ENCODE measurements at places on chromosomes 3 and 15. TPM values are rescaled to one million over a fixed set of nuclear protein-coding genes. Genes with fewer than 3 reads are reported as not detected.

DNA sequence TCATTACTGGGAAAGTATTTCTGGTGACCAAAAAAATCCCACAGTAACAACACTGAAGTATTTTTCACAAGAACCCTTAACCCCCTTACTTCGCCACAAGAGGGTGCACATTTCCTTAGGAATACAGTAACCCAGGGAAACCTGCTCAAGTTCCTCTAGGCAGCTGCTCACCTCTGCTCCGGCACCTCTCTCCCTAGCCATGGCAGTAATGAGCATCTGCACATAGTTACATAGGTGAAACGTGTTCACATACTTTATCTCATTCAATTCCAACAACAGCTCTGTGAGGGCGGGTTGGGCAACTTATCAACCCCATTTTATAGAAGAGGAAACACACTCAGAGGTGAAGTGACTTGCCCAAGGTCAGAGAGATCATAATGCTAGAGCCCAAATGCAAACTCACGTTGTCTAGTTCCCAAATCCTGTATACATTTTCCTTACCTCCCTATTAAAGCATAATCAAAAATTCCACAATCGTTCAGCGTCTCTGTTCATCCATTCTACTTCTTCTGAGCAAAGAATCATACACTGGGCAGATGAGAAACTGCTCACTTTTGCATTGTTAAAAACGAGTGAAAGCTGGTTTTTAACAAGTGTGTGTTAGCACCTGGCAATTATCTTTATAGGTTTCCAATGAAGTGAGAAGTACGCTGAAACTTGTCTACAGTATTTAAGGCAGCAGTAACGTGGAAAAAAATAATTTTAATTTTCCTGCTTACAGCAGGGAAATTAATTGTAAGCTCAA, 90.7 kb downstream of the IGF2BP2 start:
- H3K36me3 ChIP-seq, result no peaks in the 10 kb centered on the region
- H3K4me3 ChIP-seq, result no peak overlapping the region
- H3K27me3 ChIP-seq, result peaks cover 7% of the 10 kb centered on the region

Gene SMCO1
- not detected for total RNA-seq

Gene GOLGA8G
- total RNA-seq, result not detected

DNA sequence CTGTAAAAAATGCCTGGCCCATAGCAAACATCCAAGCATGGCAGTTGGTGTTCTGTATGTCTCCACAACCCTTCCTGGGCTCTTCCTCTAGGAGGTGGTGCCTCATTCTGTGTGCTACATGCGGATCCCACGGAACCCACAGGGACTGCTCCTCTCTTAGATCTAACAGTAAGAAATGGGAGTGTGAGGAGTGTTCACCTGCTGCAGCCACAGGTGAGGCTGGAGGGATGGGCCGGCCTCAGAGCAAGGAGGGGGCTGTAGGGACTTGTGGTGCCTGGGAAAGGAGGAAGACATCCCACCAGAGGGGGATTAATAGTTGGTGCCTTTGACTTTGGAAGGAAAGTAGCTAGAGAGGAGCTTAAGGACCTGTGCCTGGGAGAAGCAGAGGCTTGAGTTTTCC, 22.2 kb downstream of the SEMA3G start:
- H3K4me3 ChIP-seq, result no peak overlapping the region
- H3K27me3 ChIP-seq, result no peaks in the 10 kb centered on the region
- H3K27ac ChIP-seq, result no peak overlapping the region

Gene GP9
- not detected for total RNA-seq

Gene LRRC34
- total RNA-seq, result 3.4 TPM

- H3K27me3 ChIP-seq, result no peaks in the 10 kb centered on the region
- no peak for DNase-seq
- peaks cover 22% of the 10 kb centered on the region for H3K36me3 ChIP-seq
- no peak overlapping the region for H3K4me3 ChIP-seq
Observed at GRCh38 chr3:196284396-196284795, 3.1 kb downstream of the PCYT1A start.

Gene BCL6
- total RNA-seq, result 12.7 TPM

GRCh38 chr3:122623031-122623829, 45.8 kb downstream of the PARP15 start:
- H3K36me3 ChIP-seq, result peaks cover 60% of the 10 kb centered on the region
- no peak overlapping the region for H3K4me3 ChIP-seq
- peaks cover 3% of the 10 kb centered on the region for H3K4me1 ChIP-seq
- H3K27ac ChIP-seq, result peak overlapping the region; percentile 11
- DNase-seq, result no peak

- no peak overlapping the region for H3K27ac ChIP-seq
- peaks cover 13% of the 10 kb centered on the region for H3K4me1 ChIP-seq
- peaks cover 22% of the 10 kb centered on the region for H3K27me3 ChIP-seq
- H3K4me3 ChIP-seq, result no peak overlapping the region
Observed at GRCh38 chr15:66865622-66866611, 163.9 kb downstream of the SMAD6 start.

Gene SLC12A1
- total RNA-seq, result not detected

Gene FEM1B
- total RNA-seq, result 51.7 TPM

- DNase-seq, result peak; percentile 73
- no peak overlapping the region for H3K27ac ChIP-seq
- H3K36me3 ChIP-seq, result no peaks in the 10 kb centered on the region
- H3K4me1 ChIP-seq, result peaks cover 24% of the 10 kb centered on the region
Observed at GRCh38 chr3:56702490-56703315, 19.6 kb upstream of the TASOR start.

DNA sequence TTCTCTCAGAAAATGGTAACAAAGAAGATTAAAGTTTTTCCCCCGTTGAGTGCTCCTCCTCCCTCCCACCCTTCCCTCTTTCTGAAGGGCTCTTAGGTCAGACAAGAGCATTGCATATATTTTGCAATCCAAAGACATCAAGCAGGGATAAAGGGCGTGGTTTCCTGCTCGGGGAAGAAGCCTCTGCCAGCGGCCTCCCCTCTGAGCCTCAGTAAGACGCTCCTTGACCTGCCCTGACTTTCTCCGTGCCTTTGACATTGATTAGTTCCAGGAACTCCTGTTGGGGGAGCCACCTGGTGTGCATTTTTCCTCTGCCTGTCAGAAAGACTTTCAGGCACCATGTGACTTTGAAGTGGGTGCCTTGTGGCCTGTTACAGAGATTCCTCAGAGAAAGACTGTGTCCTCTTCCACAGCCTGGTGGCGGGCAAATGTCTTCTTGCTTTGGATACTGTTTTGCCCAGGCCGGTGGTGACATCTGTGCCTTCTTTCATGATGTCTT, 87.2 kb upstream of the TBL1XR1 start:
- peaks cover 26% of the 10 kb centered on the region for H3K4me1 ChIP-seq
- H3K36me3 ChIP-seq, result peaks cover 9% of the 10 kb centered on the region
- peak overlapping the region; percentile 63 for H3K27ac ChIP-seq
- no peak overlapping the region for H3K4me3 ChIP-seq

GRCh38 chr3:123656274-123656673, 71.4 kb upstream of the HACD2 start:
- no peak for DNase-seq
- H3K36me3 ChIP-seq, result no peaks in the 10 kb centered on the region
- no peaks in the 10 kb centered on the region for H3K4me1 ChIP-seq
- H3K27me3 ChIP-seq, result peaks cover 3% of the 10 kb centered on the region
- no peak overlapping the region for H3K27ac ChIP-seq
- H3K4me3 ChIP-seq, result no peak overlapping the region

- H3K4me3 ChIP-seq, result no peak overlapping the region
- no peaks in the 10 kb centered on the region for H3K36me3 ChIP-seq
- no peak for DNase-seq
- H3K27me3 ChIP-seq, result peaks cover 24% of the 10 kb centered on the region
- H3K4me1 ChIP-seq, result no peaks in the 10 kb centered on the region
Observed at GRCh38 chr3:141653847-141654246, 84.3 kb upstream of the RNF7 start.

- H3K4me1 ChIP-seq, result peaks cover 18% of the 10 kb centered on the region
- no peaks in the 10 kb centered on the region for H3K27me3 ChIP-seq
Observed at GRCh38 chr3:17625133-17625532, 117.3 kb downstream of the TBC1D5 start.

- H3K4me1 ChIP-seq, result peaks cover 26% of the 10 kb centered on the region
- H3K27me3 ChIP-seq, result peaks cover 22% of the 10 kb centered on the region
- no peaks in the 10 kb centered on the region for H3K36me3 ChIP-seq
- H3K4me3 ChIP-seq, result no peak overlapping the region
- no peak overlapping the region for H3K27ac ChIP-seq
- DNase-seq, result no peak
Observed at GRCh38 chr3:197309528-197310361, 11.3 kb upstream of the DLG1 start.

Gene ACP3
- total RNA-seq, result not detected

Gene WDR49
- 0.47 TPM for total RNA-seq

DNA sequence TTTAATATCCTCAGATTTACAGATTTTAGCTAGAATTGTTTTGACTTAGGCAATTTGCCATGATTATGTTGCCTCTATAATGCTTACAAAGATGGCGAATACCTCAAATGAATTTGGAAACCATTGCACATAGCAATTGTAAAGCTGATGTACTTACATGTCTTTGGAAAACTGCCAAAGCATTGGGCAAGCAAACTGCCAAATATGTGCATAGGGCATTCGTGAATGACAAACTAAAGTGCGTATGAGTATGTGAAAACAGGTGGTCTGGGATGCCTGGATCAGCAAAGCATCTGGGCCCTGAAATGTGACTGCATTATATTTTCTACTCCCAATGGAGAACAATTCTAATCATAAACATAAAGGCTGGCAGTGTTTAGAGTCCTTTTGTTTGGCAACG, 445.3 kb upstream of the ROBO1 start:
- no peaks in the 10 kb centered on the region for H3K36me3 ChIP-seq
- no peaks in the 10 kb centered on the region for H3K4me1 ChIP-seq
- H3K27ac ChIP-seq, result no peak overlapping the region
- no peak overlapping the region for H3K4me3 ChIP-seq

Gene WDR53
- 24.8 TPM for total RNA-seq

GRCh38 chr3:29949940-29950616, 656.3 kb upstream of the TGFBR2 start:
- H3K27ac ChIP-seq, result no peak overlapping the region
- no peaks in the 10 kb centered on the region for H3K27me3 ChIP-seq
- H3K4me1 ChIP-seq, result no peaks in the 10 kb centered on the region
- H3K36me3 ChIP-seq, result no peaks in the 10 kb centered on the region
- H3K4me3 ChIP-seq, result no peak overlapping the region
- no peak for DNase-seq

Gene THRB
- not detected for total RNA-seq

GRCh38 chr15:48388016-48388851, 57.0 kb downstream of the DUT start:
- no peaks in the 10 kb centered on the region for H3K36me3 ChIP-seq
- no peak for DNase-seq

DNA sequence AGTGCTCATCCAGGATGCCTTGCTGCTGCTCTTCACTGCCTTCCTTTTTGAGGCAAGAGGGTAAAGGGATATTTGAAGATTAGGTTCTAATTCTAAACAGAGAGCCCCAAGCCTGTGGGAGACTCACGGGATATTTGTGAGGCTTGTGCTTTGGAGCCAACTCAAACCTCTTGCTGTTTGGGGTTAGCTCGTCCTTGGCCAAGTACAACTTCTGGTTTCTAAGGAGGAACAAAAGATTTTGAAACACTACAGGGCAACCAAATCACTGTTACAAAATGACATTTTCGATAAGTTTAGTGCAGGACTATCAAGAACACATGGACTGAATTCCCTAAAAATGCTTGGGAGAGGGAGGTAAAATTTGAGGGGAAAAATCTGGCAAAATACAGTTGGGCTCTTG, 190.2 kb downstream of the RORA start:
- peaks cover 34% of the 10 kb centered on the region for H3K27me3 ChIP-seq
- no peak overlapping the region for H3K27ac ChIP-seq
- no peaks in the 10 kb centered on the region for H3K4me1 ChIP-seq

Gene FAM98B
- total RNA-seq, result 34.7 TPM

DNA sequence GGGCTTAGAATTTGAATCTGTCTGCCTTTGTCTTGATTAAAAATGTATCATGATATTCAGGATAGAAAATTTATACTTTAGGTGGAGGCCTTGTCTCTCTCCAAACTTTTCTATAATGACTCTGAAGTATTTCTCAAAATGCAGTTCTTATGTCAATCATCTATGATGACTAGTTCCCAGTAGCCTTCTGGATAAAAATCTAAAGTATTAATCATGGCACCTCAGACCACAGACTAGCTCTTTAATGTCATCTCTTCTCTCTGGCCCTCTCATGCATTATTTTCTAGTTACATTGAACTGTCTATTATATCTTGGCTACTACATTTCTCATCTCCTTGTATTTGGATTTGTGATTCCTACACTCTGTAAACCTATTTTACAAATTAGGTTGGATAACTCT, 96.9 kb downstream of the ZPLD1 start:
- H3K36me3 ChIP-seq, result no peaks in the 10 kb centered on the region
- peaks cover 2% of the 10 kb centered on the region for H3K4me1 ChIP-seq
- no peak for DNase-seq
- peaks cover 7% of the 10 kb centered on the region for H3K27me3 ChIP-seq
- no peak overlapping the region for H3K4me3 ChIP-seq
- no peak overlapping the region for H3K27ac ChIP-seq

DNA sequence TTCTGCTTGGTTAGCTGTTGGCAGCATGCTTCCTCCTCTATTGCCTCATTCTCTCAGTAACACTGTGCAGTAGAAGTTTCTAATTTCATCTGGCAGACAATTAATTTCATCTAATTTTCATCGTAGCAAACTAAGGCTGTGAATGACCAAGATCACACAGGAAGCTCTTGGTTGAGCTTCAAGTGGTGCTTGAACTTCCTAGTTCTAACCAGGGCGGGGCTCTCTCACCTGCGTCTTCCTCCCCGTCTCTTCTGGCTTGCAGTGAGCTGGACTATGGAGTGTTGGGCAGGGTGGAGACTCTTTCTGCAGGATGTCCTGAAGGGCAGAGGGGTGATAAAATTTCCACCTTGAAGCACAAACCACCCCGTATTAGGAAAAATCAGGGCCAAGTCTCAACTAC, 2.0 kb upstream of the IL16 start:
- no peak overlapping the region for H3K27ac ChIP-seq
- no peak overlapping the region for H3K4me3 ChIP-seq
- H3K4me1 ChIP-seq, result peaks cover 3% of the 10 kb centered on the region
- H3K36me3 ChIP-seq, result no peaks in the 10 kb centered on the region

- H3K27ac ChIP-seq, result peak overlapping the region; percentile 90
- H3K36me3 ChIP-seq, result peaks cover 92% of the 10 kb centered on the region
- no peaks in the 10 kb centered on the region for H3K27me3 ChIP-seq
- peaks cover 92% of the 10 kb centered on the region for H3K4me1 ChIP-seq
Observed at GRCh38 chr3:111610189-111610588, 15.0 kb upstream of the ZBED2 start.

DNA sequence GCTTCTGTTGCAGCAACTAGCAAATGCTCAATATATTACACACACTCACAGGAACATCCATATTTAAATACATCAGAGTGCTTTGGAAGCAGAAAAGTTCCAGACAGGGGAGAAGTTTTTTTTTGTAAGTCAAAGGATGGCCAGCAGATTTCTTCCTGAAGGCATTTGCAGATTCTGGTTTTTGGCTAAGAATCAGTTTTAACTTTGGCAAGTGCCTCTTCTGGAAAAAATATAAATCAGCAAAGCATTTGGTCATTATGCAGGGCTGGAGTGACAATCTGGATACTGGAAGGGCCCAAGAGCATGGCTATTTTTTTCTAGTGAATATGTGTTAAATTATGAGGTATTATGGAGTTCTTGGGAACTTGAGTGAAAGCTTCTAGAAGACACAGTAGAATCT, 495.3 kb upstream of the ARPP21 start:
- H3K27ac ChIP-seq, result no peak overlapping the region
- H3K27me3 ChIP-seq, result no peaks in the 10 kb centered on the region
- DNase-seq, result no peak
- no peaks in the 10 kb centered on the region for H3K4me1 ChIP-seq
- H3K36me3 ChIP-seq, result no peaks in the 10 kb centered on the region

GRCh38 chr3:115156046-115156654, 9.1 kb upstream of the ZBTB20 start:
- H3K4me1 ChIP-seq, result peaks cover 7% of the 10 kb centered on the region
- no peak for DNase-seq
- H3K27me3 ChIP-seq, result no peaks in the 10 kb centered on the region

Gene CCR8
- 0.74 TPM for total RNA-seq

- H3K4me3 ChIP-seq, result no peak overlapping the region
- no peak for DNase-seq
- H3K27ac ChIP-seq, result no peak overlapping the region
- H3K4me1 ChIP-seq, result no peaks in the 10 kb centered on the region
Observed at GRCh38 chr3:186406669-186407635, 44.9 kb upstream of the DGKG start.

Measured in activated CD4-positive, alpha-beta T cell treated with anti-CD3 and anti-CD28 coated beads, Interleukin-2, amount 10 ng/mL, durations not matched to agents 7 days and 5 days (primary cell).